ENCODE measurements at places on chromosomes 2 and 18.

GRCh38 chr2:217604527-217605194 is 398.1 kb downstream of the TNS1 start:
- no peak for DNase-seq

- DNase-seq, result no peak
These were observed 14.4 kb downstream of the RAB12 start for GRCh38 chr18:8623549-8624106.

DNA sequence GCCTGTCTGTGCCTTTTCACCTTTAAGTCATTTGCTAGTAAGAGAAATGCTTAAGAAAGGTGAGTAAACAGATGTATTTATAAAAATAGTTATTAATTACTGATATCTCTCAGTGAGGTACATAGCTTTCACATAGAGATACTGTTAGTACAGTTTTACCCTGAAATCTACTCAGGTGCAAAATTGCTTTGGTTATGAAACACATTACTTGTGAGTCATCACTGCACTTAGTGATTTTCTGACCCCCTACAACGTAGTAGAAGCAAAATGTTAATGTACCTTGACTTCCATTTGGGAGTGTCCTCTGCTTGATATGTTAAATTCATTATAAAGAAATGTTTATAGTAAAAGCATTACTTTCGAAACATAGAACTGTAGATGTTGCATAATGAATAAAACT is 6.5 kb downstream of the GLS start:
- no peak for DNase-seq

DNA sequence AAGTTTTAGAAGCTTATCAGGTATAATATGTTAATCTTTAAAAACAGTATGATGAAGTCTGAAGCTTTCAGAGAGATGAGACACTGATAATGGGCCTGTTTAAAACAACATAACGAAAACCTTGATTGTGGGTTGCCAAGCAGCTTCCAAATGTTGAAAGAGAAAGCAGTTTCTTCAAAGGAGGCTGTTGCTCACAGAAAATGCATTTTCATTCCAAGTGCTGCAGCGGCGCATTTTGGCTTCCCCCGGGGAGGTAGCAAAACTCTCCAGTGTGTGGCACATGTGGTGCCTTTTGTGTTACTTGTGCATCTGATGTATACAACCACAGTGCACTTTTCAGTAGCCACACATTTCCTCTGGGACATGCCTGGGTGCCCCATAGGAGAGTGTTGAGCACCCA is 66.1 kb downstream of the TMEFF2 start:
- DNase-seq, result peak; percentile 33

Data from fibroblast of lung (primary cell).